Thymus (tissue), 14 donors: ENCODE measurements at places on chromosomes 4 and X.

GRCh38 chr4:56475917-56476316 is 8.5 kb downstream of the SRP72 start:
- no peak for DNase-seq

DNA sequence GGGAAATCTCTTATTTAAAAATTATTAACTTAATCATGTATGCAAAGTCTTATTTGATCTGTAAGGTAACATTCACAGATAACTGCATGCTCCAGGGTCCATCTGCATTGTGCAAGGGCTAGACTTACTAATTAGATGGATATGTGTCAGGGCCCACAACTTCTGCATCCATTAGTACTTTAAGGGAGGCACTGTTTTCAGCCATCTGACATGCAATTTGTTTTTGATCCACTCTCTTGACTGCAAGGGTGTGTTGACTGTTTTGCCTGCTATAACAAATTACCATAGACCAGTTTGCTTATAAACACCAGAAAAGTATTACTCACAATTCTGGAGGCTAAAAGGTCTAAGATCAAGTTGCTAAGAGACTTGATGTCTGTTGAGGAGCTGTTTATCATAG is 542.1 kb upstream of the HS3ST1 start:
- DNase-seq: no peak

GRCh38 chr4:181204109-181204508 is 1039.1 kb upstream of the TENM3 start:
- no peak for DNase-seq

- DNase-seq: no peak
Measured at GRCh38 chr4:144734522-144734921, 88.6 kb downstream of the HHIP start.

GRCh38 chrX:111039606-111040005 is 56.4 kb upstream of the PAK3 start:
- no peak for DNase-seq

- DNase-seq: no peak
Measured at GRCh38 chr4:60655356-60655755, 544.8 kb upstream of the ADGRL3 start.

GRCh38 chr4:173014113-173014558 is 154.5 kb upstream of the GALNT7 start:
- no peak for DNase-seq

DNA sequence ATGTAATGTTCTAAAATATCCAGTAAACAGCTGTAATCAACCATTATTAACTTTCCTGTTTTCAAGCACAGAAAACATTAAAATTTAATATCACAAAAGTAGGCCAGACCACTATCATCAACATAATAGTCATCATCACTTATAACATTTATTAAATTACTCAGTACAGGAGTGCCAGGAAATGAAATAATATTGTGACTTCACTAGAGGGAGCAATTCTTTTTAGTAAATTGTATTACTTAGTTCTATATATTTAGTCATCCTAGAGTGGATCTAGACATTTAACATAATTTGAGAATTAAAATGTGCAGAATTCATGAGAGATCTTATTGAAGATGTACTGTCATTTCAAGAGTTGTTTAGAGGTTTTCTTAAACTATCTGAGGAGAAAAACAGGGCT is 33.6 kb downstream of the PITX2 start:
- DNase-seq: no peak

GRCh38 chrX:45329217-45329616 is 128.5 kb upstream of the DIPK2B start:
- no peak for DNase-seq

GRCh38 chrX:153075366-153075765 is 3.1 kb downstream of the PNMA6A start:
- DNase-seq: no peak

- DNase-seq: no peak
Measured at GRCh38 chrX:16130707-16131106, 7.3 kb downstream of the GRPR start.

DNA sequence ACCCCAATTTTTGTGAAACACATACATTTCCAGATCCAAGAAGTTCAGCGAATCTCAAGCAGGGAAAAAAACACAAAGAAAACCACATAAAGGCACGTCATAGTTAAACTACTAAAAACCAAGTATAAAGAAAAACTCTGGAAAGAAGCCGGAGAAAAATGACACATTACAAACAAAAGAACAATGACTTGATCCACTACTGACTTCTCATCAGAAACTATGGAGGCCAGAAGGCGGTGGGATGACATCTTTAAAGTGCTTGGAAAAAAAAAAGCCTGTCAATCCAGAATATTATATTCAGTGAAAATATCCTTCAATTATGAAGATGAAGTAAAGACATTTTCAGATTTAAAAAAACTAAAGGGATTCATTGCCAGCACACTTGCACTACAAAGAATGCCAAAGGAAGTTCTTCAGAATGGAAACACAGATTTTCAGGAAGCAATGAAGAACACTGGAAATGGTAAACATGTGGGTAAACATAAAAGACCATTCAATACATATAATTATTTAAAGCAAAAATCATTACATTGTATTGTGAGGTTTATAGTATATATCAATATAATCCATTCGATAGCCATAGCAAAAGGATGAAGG is 32.6 kb upstream of the PPP2R2C start:
- no peak for DNase-seq

GRCh38 chrX:36504625-36505024 is 503.5 kb upstream of the FAM47C start:
- no peak for DNase-seq

GRCh38 chrX:72051589-72051988 is 80.1 kb downstream of the RTL5 start:
- no peak for DNase-seq

- DNase-seq: no peak
Measured at GRCh38 chrX:155001873-155002272, 20.6 kb downstream of the F8 start.
